ENCODE measurements at places on chromosomes 1 and 21.

DNA sequence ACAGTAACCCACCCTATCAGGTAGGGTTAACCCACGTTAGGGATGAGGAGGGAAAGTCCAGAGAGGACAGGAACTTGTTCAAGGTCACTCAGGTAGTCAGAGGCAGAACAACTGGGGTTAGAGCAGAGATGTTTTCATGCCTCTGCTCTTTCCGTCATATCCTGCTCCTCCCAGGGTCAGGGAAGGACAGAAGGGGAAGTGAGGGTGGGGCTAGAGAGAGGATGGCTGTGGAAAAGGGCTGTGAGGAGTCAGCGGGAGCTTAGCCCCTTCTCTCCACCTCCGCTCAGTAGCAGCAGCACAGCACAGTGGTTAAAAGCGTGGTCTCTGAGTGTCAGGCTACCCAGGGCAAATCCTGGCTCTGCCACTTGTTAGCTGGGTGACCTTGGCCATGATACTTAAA, 36.5 kb downstream of the DDX20 start:
- no peak for DNase-seq

DNA sequence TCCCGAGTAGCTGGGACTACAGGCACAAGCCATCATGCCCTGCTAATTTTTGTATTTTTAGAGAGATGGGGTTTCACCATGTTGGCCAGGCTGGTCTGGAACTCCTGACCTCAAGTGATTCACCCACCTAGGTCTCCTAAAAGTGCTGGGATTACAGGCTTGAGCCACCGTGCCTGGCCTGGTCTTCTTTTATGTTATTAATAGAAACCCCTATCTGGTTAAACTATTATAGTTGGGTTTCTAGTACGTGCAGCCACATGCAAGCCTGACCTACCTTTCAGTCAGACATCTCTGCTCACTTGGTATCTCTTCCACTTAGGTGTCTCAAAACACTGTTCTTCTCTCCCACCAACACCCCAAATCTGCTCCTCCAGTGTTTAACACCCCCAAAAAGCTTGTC, 34.4 kb downstream of the PSEN2 start:
- DNase-seq, result no peak

- no peak for DNase-seq
These were observed 438.2 kb downstream of the SMYD3 start for GRCh38 chr1:246068619-246069509.

- DNase-seq, result no peak
These were observed 7.9 kb upstream of the AK5 start for GRCh38 chr1:77273891-77274290.

GRCh38 chr1:228992907-228993535, 257.7 kb downstream of the RHOU start:
- DNase-seq, result no peak

DNA sequence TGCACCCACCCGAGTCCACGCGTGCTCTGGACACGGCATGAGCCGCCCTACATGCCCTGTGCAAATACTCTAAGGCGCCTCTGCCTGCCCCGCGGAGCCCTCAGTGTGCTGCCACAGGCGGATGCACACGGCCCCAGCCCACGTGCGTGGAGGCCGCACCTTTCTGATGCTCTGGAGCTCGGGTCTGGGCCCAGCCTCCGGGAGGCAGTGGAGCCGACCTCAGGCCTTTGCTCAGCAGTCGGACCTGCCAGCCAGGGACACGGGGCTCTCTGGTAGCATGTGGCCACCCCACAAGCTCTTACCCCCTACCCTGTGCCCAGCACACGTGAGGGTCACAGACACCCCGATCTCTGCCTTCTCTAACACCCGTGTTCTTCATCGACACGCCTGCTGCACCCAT, 2.1 kb downstream of the TMEM240 start:
- DNase-seq, result no peak

GRCh38 chr1:160004001-160004400, 27.8 kb downstream of the PIGM start:
- DNase-seq, result no peak

- DNase-seq, result peak; percentile 41
These were observed 698.6 kb downstream of the LTN1 start for GRCh38 chr21:28294051-28294450.

DNA sequence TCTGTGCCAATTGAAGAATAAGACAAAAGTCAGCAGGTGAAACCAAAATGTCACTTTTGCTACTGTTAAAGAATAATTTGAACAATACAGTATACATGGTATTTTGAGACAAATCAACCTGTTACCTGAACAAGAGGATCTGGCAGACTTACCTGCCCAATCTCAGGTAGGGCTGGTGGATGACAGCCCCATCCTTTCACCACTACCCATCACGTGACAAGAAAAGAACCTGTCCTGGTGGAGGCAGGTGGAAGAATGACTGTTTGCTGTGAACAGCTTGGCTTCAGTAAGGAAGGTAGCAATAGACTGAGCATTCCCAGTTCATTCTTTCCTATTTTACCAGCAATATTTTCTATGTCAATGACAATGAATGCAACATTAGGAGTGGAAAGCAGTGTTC, 349.6 kb downstream of the GPATCH2 start:
- no peak for DNase-seq

DNA sequence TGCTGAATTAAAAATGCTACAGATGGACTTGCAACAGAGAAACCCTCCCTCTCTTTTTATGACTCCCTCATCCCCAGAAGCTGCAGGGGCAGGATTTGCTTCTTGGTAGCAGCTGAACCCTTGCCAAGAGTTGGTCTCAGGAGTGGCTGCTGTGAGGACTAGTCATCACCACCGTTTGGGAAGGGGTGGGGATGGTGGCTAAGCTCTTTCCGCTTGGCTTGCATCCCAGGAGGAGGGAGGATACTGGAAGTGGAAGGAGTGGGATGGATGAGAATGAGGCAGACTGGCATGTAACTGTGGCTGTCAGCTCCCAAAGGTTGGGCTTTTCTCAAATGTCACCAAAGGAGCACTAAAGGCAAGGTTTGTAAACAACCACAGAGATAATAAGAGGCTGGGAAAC, 50.8 kb upstream of the COL24A1 start:
- peak; percentile 86 for DNase-seq

DNA sequence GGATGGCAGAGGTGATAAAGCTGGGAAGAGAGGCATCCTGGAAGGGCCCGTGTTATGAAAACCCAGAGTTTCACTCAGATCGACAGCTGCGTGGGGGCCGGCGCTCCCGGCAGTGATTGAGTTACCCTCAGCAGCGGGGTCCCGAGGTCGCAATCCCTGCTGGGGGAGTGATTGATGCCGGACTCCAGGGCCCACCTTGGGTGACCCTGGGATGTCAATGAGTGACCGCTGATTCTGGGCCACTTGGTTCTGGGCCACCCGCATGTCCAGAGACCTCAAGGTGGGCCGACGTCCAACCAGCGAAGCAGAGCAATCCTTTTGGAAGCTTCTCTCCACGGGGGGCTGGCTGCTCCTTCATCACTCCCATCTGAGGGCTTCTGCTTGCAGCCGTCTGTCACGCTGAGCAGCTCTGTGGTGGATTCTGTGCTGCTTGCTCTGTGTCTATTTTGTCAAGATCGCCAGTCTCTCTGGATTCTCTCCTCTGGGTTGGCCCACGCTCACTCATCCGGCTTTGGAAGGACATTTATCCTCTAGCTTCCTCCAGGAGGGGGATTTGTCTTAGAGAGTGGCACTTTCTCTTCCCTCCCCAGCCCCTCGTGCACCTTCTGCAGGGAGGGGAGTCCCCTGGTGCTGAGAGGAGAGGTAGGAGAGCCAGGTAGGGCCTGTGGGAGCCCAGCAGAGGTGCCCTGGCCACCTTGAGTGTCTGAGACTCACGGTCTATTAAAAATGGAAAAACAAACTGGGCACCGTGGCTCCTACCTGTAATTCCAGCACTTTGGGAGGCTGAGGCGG, 110.9 kb upstream of the C1orf174 start:
- DNase-seq, result no peak

GRCh38 chr1:186849271-186849671, 20.5 kb downstream of the PLA2G4A start:
- no peak for DNase-seq

- DNase-seq, result no peak
These were observed 76.6 kb downstream of the TLR5 start for GRCh38 chr1:223066415-223066814.

DNA sequence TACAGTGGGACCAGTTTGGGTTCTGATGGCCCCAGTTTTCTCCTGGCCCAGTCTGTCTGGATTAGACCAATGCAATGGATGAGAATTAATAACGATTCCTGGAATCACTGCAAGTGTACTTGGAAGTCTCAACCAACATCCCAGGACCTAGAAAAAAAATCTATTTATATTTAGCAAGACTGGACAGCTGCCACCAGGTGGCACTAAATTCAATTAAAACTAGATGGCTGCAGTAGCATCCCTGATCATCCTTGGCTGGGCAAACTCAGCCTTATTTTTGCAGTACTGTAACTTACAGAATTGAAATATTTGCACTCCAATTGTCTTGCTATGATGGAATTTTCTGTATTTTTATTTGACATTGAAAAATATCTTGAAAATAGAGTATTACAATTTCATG, 165.7 kb downstream of the NCAM2 start:
- peak; percentile 64 for DNase-seq

DNA sequence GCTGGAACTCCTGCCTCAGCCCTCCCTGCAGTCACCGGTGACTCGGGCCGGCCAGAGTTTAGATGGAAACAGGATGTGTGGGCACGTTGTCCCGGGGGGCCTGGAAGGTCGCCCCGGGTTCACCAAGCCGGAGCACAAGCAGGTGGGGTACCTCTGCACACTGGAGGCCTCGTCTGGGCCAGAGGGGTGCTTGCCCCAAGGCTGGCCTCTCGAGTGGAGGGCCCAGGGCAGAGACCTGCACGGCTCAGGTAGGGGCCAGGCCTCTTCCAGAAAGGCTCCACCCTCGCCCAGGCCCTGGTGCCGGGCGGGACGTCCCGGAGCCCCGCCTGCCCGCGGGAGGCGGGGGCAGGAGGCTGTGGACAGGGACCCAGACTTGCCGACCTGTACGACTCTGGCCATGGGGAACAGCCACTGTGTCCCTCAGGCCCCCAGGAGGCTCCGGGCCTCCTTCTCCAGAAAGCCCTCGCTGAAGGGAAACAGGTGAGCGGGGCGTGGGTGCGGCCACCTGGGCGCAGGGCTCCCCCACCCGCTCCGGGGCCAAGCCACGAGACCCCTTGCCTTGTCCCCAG, at the start of gene PLEKHN1:
Gene PLEKHN1, plus strand, starts transcription at position 348 of the 569 bp plus-strand sequence. Its CDS starts 50 bp downstream, at position 398.
- peak; percentile 58 for DNase-seq

- DNase-seq, result no peak
These were observed 19.2 kb downstream of the TRPM2 start for GRCh38 chr21:44372616-44373015.

- DNase-seq, result no peak
These were observed 15.2 kb downstream of the NR5A2 start for GRCh38 chr1:200042552-200043335.

GRCh38 chr1:171754353-171754705, 12.5 kb upstream of the VAMP4 start:
- peak; percentile 86 for DNase-seq

DNA sequence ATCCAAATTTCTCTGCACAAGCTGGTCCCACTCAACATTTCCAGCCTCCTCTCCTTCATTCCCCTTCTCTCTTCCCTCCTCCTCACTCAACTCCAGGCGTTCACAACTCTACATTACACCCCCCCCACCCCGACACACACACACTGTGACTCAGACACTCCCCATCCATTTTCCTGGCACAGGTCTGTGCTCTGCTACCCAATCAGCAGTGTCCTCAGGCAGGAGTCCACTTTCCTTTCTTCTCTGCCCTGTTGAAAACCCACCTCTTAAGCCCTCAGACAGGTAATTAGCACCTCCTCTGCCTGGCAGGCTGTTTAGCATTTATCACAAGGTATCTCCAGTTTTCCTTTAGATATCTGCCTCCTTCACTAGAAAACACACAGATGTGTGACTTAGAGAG, 8.8 kb upstream of the LMX1A start:
- peak; percentile 17 for DNase-seq

DNA sequence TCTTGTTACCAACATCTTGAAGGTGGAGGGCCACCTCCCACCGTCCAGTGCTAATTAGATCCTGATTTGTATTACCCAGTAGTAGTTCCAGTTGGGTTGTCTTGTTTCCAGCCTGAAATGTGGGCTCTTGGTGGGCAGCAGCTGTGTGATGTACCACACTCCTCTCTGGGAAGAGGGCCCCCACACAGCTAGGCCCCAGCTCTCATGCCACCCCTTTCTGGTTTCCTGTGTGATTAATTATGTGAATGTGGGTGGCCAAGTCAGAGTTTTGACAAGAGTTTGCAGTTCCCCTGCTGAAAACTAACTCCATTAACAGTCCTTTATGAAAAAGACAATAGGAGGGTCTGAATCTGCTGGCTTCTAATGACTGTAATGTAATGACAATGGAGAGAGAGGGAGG, 3.8 kb downstream of the HMGB4 start:
- DNase-seq, result no peak

DNA sequence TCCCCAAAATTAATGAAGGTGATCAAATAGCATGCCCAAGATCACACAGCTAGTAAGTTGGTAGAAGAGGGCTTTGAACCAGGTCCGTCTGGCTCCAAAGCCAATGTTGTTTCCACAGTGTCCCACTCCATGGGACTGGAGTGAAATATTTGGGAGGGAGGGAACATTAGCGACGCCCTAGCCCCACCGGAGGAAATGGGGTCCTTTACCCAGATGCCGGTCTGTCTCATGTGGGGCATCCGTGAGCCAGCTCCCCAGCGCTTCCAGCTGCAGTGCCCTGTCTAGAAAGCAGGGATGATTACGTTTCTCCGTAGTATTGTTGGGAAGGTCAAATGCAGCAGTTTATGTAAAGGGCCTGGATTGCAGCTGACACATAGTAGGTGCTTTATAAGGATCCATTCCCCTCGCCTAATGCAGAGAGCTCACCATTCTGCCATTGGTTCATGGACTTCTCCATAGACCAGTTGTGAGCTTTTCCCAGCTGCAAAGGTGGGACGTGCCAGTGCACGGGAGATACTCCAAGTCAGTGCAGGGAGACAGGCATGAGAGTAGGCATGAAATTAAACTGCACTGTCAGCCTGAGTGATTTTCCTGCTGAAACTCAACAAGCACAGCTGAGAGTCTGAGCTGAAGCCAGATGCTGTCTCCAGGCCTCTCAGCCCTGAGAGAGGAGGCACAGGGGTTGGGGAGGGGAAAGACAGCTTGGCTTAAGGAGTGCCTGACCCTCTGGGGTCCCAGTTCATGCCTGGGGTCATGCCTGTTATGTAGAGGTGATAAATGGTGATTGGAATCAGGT, 24.7 kb downstream of the QSOX1 start:
- no peak for DNase-seq

GRCh38 chr1:207097871-207098324, 6.1 kb upstream of the C4BPA start:
- DNase-seq, result no peak

- no peak for DNase-seq
These were observed 40.4 kb downstream of the RIMS3 start for GRCh38 chr1:40625076-40625475.

GRCh38 chr1:214551436-214552173, at the start of gene PTPN14:
TSS of gene PTPN14 (minus strand) at chr1:214551602. CDS start at chr1:214464803, 86,799 bp downstream.
- peak; percentile 93 for DNase-seq

GRCh38 chr1:233843525-233844204, 60.8 kb upstream of the SLC35F3 start:
- DNase-seq, result no peak
